DMS 273 treated with DMSO at 0.1 percent for 48 hours (cell line): ENCODE measurements at places on chromosomes 1 and 21.

DNA sequence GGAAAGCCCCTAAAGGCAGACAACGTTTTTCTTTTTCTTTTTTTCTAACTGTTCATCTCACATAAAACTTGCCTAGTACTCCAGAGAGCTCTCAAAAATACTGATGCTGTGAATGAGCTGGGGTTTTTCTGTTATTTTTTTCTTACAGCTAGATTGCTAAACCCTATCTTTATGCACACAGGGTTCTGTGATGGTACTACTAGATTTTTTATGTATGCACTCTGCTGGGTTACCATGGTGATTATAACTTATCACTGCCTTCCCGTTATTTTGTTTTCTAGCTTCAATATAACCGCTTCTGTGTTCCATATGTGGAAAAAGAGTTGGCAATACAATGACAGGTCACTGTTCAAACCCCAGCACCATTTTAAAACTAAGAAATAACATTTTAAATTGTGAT, 43.7 kb upstream of the KCNK1 start:
- no peak for DNase-seq

DNA sequence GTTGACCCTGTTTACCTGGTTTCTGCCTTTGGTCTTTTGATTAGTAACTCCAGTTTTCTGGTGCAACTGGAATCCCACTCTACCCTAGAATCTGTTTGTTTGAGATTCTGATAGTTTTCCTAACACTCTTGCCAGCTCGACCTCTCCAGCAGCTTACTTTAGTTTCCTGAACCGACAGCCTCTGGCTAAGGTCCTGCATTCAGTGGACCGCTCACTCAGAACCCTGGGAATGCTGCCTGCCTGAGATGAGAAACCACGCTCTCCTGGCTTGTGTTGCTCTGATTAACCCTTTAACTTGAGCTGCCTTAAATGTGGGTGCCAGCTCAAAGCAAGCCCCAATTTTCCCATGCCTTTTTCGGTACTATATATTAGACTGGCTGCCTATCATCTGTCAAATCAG, 45.3 kb upstream of the SIPA1L2 start:
- DNase-seq, result no peak

GRCh38 chr1:22408230-22408629, 43.4 kb upstream of the ZBTB40 start:
- DNase-seq, result peak; percentile 26

DNA sequence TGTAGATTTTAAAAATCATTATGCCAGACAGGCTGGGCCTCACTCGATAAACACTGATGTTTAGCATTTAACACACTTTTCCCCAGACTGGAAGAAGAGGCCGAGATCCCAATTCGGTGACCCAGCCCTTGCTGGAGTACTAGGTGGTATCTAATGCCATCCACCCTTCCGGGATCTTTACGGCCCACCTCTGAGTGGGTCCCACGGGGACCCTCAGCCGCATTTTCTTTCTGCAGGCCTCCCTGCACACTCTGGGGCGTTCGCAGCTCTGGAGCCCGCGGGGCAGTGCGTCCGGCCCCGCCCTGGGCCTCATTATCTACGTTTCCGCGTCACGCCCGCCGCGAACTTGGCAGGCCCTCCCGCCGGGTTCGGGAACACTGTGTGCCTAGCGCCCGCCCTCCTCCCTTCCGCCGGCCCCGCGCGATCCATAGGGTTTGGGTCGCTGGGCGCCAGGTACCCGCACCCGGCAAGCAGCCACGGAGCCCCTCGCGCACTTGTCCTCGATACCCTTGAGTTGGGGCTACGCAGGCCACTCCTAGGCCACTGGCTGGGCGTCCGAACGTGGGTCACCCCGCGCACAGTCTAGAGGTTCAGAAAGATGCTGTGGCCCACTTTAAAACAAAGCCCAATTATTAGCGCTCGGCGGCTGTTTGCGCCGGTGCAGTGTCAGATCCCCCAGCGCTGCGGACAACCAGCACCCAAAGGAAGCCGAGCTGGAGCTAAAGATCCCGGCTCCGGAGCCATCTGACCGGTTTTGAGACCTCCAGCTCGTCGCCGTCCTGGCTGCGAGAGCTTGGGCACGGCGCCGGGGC, 950 bp upstream of the EVA1C start:
- DNase-seq, result no peak

GRCh38 chr1:25732821-25733220, 67.2 kb upstream of the SELENON start:
- no peak for DNase-seq
